ENCODE measurements at places on chromosomes 7 and 10.

- DNase-seq, result peak; percentile 83
Measured at GRCh38 chr7:99040104-99040958, 103.6 kb downstream of the SMURF1 start.

GRCh38 chr10:23432639-23433038, 6.2 kb upstream of the OTUD1 start:
- no peak for DNase-seq

DNA sequence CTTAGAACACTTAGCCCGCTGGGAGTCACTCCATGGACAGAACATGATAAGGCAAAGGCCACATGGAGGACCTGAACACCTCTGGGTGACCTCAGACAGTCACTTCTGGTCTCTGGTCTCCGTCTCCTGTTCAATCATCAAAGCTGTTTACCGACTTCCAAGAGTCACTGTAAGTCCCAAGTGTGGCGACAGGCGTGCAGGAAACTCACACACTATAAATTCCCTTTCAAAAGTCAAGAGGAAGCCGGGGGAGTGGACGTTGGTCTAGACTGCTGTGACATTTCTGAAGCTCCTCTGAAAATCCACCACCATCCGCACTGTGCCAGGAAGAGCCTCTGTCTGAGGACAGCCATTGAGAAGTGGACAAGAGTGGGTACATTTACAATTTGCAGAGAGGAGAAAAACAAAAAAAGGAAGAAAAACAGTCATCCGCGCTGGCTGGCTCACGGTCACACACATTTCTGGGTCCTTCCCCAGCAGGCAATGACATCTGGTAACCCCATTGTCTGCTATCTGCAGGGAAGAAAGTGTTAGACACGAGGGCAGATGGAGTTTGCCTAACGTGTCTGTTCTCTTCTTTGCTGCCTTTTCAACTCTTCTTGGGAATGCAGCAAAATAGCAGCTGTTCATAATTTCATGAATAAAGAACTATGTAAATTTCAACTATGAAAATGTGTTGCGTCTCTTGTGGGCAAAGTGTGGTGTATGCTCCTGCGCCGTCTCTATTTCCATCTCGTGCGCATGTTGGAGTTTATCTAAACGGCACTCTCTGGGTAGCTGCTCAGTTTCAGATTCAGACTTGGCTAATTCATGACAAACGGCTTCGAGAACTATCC, 32.9 kb upstream of the CUX1 start:
- DNase-seq, result peak; percentile 37

DNA sequence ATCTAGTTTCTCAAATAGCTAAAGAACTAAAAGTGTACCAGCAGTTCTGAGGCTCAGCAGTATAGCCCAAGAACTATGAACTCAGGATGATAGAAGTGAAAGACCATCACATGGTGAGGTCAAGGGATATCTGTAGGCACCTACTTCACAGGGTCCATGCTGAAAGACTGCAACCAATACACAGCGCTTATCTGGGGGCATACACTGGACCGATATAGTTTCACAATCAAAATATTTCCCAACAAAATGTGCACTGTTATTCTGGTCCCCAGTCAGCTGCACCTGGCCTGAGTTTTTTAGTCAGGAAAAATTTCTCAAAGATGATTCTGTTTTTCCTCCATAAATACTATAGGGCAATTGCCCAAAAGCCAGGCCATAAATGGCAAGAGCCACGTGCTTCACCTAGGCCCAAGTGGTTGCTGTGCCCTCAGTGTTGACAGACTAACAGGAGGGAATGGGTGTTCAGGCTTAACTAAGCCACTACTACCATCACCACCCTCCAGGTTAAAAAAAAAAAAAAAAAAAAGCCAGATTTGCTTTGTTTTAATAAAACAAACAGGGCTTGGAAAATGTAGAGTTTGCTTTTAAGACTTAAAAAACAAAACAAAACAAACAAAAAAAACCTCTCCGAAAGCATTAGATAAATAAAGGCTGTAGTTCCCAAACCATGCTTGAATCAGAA, 58.5 kb downstream of the OGDH start:
- DNase-seq, result no peak

GRCh38 chr10:114359953-114360345, 44.4 kb downstream of the AFAP1L2 start:
- DNase-seq, result no peak

DNA sequence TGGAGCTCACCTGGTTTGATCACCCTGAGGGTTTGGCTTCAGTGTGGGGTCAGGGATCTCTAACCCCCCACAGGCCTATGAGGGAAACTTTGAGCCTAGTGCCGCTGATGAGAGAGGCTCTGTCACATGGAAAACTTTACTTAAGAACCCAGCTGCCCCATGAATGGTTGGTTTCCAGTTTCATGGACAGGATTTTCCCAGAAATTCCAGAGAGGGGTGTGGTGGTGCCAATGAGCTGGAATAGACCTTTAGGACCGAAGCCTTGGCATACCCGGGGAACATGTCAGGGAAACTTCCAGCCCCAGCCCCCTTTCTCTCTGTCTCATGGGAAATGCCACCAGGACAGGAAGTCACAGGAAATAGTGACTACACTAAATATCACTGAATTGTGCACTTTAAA, 36.9 kb downstream of the AKR1B1 start:
- peak; percentile 83 for DNase-seq

DNA sequence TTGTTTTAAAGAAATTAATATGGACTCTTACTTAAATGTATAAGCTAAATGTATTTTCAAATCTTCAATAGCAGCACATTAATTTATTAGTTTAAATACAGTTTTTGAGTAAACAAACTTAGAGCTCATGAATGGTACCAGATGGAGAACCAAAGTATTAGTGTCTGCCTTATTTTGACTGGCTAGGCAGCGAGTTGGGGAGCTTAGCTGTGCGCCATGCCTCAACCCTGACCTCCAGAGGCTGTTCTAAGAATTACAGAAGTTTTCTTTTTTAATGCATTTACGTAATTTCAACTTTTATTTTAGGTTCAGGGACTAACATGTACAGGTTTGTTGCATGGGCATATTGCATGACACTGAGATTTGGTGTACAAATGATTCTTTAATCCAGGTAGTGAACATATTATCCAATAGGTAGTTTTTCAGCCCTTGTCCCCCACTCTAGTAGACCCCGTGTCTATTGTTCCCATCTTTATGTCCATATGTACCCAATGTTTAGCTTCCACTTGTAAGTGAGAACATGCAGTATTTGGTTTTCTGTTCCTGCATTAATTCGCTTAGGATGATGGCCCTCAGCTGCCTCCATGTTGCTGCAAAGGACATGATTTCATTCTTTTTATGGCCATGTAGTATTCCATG, 166.8 kb downstream of the IQUB start:
- peak; percentile 45 for DNase-seq

GRCh38 chr10:55158633-55159032, 357.6 kb upstream of the PCDH15 start:
- DNase-seq, result no peak

DNA sequence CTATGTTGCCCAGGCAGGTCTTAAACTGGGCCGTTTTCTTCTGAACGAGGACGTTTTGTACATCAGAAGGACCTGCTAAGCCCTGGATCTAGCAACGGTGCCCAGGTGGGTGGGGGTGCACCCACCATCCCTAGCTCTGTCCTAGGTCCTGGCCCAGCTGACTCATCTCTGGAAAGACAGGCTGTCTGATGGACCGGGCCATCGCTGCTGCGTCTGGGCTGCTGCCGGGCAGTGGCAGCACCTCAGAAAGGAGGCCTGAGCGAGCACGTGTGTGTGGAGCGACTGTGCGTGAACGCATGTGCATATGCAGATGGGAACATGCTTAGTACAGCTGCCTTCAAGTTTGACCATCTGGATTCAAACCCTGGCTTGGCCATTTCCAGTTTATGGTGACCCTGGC, 7.3 kb upstream of the ELFN1 start:
- no peak for DNase-seq

GRCh38 chr7:51349820-51350545, 33.4 kb upstream of the COBL start:
- no peak for DNase-seq

DNA sequence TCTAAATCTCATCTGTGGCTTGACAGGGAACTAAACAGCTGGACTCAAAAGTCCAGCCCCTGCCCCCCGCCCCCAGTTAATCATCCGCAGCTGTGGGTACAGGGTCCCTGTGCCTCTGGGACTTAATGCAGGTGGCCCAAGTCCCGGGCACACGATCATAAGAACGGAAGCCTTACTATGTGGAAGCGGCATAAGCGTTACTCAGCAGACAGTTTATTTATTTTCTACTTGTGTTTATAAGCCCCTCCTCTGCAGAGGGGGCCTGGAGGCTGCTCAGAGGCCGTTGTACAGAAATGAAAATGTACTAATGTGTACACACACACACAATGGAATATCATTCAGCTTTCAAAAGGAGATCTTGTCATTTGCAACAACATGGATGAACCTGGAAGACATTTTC, 158.0 kb upstream of the TNS3 start:
- no peak for DNase-seq

DNA sequence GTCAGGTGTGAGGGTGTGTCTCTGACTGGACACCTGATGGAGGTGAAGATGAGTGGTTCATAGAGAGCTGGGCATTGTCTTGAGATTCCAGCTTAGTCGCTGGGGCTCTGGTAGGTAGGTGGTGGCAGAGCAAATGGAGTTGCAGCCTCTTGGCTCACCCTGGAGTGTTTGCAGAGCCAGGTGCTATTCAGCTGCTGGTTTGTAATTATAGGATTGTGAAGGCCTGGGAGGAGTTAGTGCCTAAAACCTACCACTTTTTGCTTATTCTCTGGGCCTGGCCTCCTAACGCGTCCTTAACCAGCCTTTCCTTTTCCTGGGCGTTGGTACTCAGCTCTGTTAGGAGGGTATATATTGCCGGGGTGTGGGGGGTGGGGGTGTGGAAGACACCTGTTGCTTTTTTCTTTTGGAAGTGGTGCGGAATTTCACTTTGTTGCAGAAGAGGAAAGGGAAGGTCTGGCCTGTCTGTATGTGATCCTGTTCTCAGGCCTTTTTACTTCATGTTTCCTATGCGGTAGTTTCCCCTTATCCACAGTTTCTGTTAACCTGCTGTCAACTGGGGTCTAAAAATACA, 3.2 kb downstream of the PPRC1 start:
- no peak for DNase-seq

Data from kidney capillary endothelial cell (primary cell).